ENCODE measurements at places on chromosomes 5 and 9.

- DNase-seq = peak; percentile 74
These were observed 30.4 kb downstream of the PRDM6 start for GRCh38 chr5:123119334-123119986.

GRCh38 chr5:39758426-39758825 lies 333.6 kb upstream of the DAB2 start:
- no peak for DNase-seq

- no peak for DNase-seq
These were observed 91.0 kb downstream of the SNX18 start for GRCh38 chr5:54608423-54609085.

GRCh38 chr9:14203356-14204056 lies 110.4 kb downstream of the NFIB start:
- no peak for DNase-seq

GRCh38 chr5:126852091-126852571 lies 75.2 kb downstream of the LMNB1 start:
- DNase-seq = no peak

- peak; percentile 90 for DNase-seq
These were observed 13.1 kb downstream of the LRRC26 start for GRCh38 chr9:137156567-137157375.

- DNase-seq = no peak
These were observed 91.8 kb upstream of the DAPK1 start for GRCh38 chr9:87405677-87406542.

GRCh38 chr5:56498759-56499395 lies 265.7 kb upstream of the ANKRD55 start:
- no peak for DNase-seq

GRCh38 chr5:39912906-39913305 lies 488.1 kb upstream of the DAB2 start:
- no peak for DNase-seq

DNA sequence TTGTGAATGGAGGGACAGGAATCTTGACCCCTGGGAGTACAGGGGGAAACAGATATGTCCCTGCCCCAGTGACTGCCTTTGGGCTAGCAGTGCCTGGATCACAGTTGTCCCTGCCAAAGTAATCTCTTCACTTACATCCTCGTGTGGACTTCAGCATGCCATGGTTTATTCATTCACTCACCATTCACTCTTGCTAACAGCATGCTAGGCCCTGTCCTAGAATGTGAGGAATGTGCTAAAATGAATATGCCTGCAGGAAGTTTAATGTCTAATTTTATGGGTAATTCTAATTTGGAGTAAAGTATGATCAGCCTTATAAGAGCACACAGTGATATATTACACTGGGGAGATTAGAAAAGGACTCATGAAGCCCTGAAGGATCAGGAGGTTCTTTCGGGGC lies 63.0 kb downstream of the FAT2 start:
- DNase-seq = no peak

- DNase-seq = no peak
These were observed 55.8 kb downstream of the GNAQ start for GRCh38 chr9:77975806-77976205.

DNA sequence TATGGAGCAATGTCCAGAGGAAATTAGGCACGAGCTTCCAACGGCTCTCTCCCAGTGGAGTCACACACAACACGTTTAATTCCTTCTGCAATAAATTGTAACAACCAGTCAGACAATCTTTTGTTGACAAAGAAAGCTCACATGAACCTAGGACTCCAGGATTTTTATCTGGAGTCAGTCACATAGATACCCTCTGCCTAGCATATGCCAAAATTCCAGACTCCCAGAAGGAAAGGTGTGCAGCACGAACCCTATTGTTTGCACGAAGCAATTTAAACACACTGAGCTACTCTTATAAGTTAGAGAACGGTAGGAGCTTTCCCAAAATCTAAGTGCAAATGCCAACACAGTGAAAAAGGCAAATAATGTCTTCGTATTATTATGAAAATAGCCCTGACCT lies 67.1 kb downstream of the TEX10 start:
- no peak for DNase-seq

GRCh38 chr9:68530618-68531017 lies 10.1 kb downstream of the TMEM252 start:
- no peak for DNase-seq

- DNase-seq = no peak
These were observed 28.1 kb downstream of the ADGRD2 start for GRCh38 chr9:124478354-124478753.

DNA sequence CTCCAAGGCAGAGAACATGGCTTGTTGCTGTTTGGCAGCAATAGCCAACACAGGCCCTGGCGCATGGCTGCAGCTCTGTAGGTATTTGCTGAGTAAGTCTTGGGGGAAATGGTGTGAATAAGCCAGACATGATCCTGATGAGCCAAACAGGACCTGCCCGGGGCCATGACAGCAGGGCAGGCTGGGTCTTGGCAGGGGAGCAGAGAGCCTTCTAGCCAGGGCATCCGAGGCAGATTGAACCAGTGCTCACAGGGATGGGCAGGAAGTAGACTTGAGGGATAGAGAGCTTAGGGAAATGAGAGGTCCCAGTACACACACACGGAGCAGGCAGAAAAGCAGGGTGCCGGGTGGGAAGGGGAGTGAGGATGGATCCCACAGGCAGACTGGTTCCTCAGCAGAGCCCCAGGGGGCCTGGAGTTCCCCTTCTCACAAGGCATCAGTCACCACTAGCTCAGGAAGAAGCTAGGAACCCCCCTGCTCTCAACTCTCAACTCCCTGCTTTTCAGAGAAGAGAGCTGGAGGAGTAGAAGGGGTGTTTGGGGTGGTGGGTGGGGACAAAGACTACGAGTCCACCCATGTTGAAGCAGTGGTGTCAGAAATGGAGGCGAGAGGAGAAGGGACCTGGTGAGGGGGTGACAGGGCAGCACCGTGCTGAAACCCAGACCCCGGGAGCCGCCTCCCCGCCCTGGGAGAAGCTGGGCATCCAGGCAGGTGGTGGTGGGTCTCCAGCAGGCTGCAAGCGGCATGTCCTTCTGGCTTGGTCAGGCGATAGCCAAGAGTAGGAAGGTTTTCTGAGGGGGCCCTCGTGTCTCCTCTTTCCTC lies 111.1 kb downstream of the RGS3 start:
- DNase-seq = no peak

GRCh38 chr9:107039542-107039941 lies 176.6 kb downstream of the ZNF462 start:
- DNase-seq = no peak

DNA sequence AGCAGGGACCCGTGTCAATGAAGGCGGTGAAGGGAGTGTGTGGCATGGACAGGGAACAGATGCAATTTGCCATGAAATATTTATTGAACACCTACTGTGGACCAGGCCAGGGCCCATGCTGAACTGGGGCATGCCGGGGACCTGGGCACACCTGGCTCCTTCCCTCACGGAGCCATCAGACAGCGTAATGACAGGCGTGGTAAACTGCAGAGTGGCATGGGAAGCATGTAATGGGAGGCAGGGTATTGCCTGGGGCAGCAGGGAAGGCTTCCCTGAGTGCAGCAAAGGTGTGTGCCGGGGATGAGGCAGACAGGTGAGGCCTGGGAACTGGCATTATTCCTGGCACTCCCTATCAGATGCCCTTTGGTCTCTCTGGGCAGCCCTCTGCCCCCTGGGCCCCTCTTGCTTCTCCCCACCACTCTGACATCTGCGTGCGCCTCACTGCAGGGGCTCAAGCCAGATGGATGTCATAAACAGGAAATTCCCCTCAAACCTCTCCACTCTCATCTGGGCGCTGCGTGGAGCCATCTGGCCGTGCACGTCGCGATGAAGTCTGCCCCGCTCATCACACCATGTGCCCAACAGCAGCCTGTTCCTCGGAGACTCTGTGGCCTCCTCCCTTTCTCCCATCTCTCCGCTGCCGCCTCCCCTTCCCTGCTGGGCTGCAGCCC lies 67.6 kb downstream of the HMCN2 start:
- no peak for DNase-seq

DNA sequence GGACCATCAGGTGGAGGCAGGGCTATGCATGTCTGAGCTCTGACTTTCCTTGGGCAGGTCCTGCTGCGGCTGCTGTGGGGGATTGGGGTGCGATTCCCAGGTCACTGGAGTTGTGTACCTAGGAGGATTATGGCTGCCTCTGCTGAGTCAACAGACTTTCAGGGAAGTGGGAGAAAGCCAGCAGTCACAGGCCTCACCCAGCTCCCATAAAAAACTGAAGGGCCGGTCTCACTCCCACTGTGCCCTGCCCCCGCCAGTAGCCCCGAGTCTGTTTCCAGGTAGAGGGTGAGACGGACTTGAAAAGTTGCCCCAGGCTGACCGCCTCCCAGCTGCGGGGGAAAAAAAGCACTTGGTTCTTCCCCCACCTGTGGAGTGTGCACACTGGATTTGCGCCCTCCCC lies 76.7 kb downstream of the FAM170A start:
- DNase-seq = no peak

GRCh38 chr5:161009194-161009593 lies 157.2 kb upstream of the ATP10B start:
- no peak for DNase-seq

DNA sequence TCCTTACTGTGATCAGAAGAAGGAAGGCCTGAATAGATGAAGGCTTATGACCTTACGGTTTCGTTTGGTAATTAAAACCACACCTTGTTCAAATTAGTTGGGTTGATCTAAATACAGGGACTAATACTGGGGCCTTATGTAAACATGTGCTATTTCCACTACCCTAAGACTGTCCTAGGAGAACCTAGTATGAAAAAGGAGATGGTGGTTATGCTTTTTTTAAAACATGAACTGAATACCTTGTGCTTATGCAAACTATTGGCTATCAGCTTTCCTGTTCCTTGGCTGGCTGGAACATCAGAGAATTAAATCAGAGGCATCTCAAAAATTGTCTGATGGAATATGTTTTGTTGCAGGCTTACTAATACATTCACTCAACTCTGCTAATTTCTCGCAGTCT lies 3.9 kb downstream of the MYOT start:
- DNase-seq = no peak

GRCh38 chr9:20054734-20055133 lies 265.9 kb upstream of the SLC24A2 start:
- DNase-seq = no peak

GRCh38 chr5:120683580-120683979 lies 219.5 kb downstream of the PRR16 start:
- DNase-seq = no peak

DNA sequence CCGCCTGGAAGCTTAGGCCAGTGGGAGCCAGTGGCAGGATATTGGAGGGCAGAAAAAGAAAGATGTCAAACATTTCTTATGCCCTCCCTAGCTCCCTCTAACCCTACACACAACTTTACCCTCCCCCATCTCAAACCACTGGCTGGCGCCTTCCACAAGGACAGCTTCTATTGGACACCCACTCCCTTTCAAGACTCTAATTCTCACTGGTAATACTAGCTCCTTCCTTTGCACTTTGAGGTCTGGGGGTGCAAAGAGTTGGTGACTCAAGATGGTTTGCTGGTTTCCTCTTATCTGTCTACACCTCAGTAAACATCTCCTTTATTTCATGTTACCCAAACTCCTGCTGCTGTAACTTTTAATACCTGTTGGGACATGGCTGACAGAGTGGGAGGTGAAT lies 11.6 kb upstream of the ITGA1 start:
- DNase-seq = no peak

- DNase-seq = no peak
These were observed 10.4 kb upstream of the ACTBL2 start for GRCh38 chr5:57493034-57493433.

- DNase-seq = no peak
These were observed 17.5 kb downstream of the IRF1 start for GRCh38 chr5:132473019-132473531.

GRCh38 chr5:179288809-179289185 lies 56.5 kb downstream of the ADAMTS2 start:
- no peak for DNase-seq

- DNase-seq = no peak
These were observed 33.3 kb upstream of the C7 start for GRCh38 chr5:40875958-40876357.

- DNase-seq = no peak
These were observed 8.4 kb upstream of the NDST1 start for GRCh38 chr5:150499437-150499956.
